ENCODE measurements at places on chromosomes 3 and 15.

GRCh38 chr3:69540706-69541581 is 155.1 kb upstream of the FRMD4B start:
- DNase-seq: no peak

DNA sequence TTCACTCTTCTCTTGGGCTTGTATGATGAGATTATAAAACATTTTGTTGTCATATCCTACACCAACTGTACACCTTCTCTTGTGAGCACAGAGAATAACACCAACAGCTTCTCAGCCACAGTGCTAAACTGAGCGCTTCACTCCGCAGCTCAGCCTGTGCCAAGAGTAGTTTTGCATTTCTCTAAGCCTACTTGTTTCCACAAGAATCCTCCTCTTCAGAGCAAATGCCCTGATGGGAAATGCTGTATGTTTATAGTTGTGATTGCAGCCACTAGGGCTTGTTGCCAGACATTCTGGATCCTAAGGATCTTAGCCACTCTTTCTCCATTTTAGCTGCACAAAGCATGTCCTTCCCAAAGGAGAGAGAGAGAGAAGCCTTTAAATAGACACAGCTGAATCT is 138.8 kb upstream of the PLXND1 start:
- DNase-seq: no peak

DNA sequence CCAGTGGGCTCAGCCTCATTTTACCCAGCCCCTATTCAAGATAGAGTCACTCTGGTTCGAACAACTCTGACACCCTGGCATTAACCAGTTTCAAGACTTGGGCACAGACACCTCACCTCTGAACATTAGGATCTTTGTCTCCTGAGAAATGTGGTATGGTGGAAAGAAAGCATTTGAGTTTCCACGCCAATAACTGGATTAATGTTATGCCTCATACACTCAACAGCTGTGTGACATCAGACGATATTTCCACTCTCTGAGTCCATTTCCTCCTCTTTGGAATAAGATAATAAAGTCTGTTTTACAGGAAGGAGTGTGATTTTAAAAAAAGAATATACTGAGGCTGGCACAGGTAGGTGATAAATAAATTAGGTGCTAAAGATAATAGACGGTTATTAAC is 121.3 kb upstream of the CHL1 start:
- no peak for DNase-seq

GRCh38 chr3:60114191-60114590 is 1064.4 kb upstream of the CFAP20DC start:
- DNase-seq: no peak

DNA sequence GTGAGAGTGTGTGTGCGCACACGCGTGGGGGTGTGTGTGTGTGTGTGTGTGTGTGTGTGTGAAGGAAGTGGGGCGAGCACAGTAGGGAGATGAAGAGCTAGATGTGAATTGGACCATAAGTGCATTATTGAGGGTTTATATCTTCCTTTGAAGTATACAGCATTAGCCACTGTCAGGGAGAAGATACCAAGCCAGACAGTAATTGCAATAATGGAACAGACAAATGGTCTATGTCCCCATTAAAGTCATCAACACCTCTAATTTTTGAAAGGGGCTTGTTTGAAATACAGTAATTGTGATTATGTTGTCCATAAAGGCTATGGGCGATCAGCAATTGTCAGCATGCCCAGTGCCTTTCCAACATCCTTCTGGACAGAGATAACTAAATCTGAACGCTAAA is 429.2 kb upstream of the NR2F2 start:
- DNase-seq: no peak

- no peak for DNase-seq
Observed at GRCh38 chr3:22392859-22393258, 641.8 kb upstream of the ZNF385D start.

DNA sequence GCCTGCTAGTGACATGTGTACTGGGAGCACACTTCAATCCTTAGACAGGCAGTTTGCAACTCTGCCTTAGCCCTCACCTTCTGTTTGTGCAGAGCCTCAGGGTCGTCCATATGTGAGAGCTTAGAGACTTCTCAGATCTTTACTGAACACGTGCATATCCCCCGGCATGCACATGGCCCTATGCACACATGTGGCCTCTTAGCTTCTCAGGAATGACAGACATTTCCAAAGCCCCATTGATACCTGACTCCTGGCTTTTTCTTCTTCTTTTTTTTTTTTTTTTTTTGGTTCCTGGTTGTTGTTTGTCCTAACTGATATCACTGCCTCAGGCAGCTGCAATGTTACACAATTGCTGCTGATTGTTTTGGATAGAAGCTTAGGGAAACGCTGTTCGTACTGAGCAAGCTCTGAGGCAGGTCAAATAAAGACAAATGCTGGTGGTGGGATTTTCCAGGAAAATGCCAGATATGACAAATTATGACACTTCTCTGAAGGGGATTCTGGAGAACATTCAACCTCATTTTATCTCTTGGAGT is 107.2 kb upstream of the RGMA start:
- DNase-seq: no peak

GRCh38 chr15:98684436-98684835 is 36.1 kb downstream of the IGF1R start:
- DNase-seq: no peak

DNA sequence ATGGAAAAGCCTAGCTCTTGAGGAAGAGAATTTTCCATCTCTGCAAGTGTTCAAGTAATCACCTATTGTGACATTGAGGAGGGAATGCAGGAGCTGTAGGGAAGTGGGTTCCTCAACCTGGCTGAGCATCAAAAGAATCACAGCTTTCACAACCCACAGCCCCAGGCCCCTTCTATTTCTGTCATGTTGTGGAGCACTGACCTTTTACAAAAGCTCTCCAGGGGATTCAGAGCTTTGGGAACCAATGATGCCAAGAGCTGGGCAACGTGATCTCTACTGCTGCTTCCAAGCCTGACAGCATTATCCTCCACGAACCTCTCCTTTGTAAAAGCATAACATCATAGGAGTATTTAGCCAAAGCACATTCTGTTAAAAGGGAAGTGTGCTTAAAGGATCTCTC is 231.1 kb downstream of the ADAMTS9 start:
- DNase-seq: no peak

GRCh38 chr3:71388535-71389120 is 194.9 kb downstream of the FOXP1 start:
- no peak for DNase-seq

GRCh38 chr15:40250771-40251483 is 12.1 kb downstream of the PAK6 start:
- no peak for DNase-seq

DNA sequence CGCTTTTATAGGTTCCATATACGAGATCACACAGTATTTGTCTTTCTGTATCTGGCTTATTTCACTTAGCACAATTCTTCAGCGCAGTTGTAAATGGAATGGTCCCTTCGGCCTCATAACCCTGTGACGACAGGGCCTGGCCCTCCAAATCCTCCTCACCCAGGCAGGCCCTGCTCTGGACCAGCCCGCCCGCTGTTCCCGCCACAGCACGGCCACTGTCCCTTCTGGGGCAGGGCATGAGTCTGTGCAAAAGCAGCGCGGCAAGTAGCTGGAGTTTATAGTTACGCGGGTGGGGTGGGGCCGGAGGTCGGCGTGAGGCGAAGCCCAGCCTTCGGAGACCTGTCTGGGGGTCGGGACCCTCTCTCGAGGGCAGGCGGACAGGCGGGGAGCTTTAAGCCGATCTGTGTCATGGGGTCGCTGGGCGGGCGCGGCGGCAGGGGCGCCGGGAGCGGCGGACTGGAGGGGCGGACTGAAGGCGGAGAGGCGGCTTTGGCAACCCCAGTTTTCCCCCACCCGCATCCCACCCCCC is 543 bp downstream of the ARPIN start:
- DNase-seq: no peak

GRCh38 chr15:88904257-88904623 is 8.9 kb upstream of the HAPLN3 start:
- DNase-seq: no peak

DNA sequence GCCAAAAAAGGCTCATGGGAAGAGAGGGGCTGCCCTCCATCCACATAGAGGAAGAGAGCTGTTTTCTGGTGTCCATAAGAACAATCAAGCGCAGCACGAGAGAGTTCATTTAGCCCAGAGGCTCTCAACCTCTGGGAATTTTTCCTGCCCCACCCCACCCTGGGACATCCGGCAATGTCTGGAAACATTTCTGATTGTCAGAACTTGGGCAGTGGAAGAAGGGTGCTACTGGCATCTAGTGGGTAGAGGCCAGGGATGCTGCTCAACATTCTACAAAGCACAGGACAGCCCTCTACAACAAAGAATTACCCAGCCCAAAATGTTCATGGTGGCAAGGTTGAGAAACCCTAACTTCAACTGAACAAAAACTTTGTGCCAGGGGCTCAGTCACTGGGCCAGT is 92.9 kb downstream of the RAB11A start:
- DNase-seq: no peak

- no peak for DNase-seq
Observed at GRCh38 chr15:61479613-61480012, 250.5 kb upstream of the RORA start.

DNA sequence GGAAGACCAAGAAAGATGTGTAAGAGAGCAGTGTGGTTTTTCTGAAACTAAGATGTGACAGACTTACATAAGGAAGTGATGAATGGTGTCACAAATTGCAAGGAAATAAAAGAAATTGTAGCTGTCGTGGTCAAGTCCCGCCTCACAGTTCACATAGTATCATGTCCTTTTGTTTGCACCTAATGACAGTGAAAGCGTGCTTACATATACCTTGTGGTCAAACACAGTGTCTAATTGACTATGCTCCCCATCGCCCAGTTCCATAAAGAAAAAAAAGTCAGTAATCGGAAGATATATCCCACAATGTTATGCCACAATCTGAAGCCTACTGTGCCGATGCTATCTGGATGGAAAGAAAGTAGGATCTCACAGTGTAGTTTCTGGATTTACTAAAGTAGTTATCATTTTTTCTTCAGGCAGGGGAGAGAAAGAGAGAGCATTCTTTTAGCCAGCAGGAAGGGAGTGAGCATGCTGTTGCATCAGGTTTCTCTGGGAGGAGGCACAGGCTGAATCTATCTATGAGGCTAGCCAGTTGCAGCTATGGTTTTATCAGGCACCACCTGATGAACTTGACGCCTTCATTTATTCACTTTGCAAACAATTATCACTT is 9.8 kb upstream of the PLSCR1 start:
- DNase-seq: no peak

DNA sequence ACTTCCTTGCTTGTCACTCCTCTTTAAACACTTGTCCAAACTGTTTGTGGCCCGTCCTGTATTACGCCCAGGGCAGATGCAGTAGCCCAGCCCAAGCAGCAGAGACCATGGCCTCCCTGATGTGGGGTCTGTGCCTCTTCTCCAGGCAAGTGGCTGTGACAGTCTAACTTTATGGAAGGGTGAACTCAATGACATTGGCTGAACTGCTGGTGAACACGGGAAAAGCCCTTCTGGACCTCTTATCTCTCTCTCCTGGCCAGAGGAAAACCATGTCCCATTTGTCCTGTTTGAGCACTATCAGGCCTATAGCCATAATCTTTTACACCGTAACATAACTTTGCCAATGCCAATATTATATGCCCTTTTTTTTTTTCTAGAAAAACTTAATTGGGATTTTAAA is 67.6 kb downstream of the SMAD3 start:
- DNase-seq: no peak

GRCh38 chr3:4078903-4079302 is 224.3 kb upstream of the SETMAR start:
- no peak for DNase-seq

DNA sequence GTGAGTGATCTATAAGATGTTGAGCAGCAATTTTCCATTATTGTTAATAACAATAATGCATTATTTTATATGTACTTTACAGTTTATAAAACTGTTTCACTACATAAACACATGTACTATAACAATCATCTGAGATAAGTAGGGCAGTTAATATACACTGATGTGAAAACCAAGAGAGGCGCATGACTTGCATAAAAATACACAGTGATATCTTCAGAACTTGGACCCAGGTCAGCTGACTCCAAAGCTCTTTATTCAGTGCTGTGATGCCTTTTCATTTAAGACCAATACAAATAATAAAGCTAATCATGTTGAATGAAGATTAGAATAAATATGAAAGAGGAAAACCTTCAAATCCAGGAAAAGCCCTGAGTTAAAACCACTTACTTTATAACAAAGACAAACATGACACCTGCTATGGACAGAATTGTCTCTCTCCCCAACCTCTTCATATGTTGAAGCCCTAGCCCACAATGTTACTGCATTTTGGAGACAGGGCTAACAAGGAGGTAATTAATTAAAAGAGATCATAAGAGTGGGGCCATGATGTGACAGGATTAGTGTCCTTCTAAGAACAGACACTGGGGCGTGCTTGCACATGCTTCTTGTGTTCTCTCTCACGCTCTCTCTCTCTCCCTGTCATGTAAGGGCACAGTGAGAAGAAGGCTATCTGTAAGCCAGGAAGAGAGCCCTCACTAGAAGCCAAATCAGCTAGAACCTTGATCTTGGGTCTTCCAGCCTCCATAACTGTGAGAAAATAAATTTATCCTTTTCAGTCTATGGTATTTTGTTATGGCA is 55.8 kb upstream of the TSPAN3 start:
- DNase-seq: no peak

- DNase-seq: no peak
Observed at GRCh38 chr3:127118366-127118765, 74.6 kb upstream of the PRR23E start.

- DNase-seq: no peak
Observed at GRCh38 chr3:88812576-88812975, 294.8 kb upstream of the EPHA3 start.

GRCh38 chr3:171970301-171970788 is 69.0 kb upstream of the FNDC3B start:
- no peak for DNase-seq

DNA sequence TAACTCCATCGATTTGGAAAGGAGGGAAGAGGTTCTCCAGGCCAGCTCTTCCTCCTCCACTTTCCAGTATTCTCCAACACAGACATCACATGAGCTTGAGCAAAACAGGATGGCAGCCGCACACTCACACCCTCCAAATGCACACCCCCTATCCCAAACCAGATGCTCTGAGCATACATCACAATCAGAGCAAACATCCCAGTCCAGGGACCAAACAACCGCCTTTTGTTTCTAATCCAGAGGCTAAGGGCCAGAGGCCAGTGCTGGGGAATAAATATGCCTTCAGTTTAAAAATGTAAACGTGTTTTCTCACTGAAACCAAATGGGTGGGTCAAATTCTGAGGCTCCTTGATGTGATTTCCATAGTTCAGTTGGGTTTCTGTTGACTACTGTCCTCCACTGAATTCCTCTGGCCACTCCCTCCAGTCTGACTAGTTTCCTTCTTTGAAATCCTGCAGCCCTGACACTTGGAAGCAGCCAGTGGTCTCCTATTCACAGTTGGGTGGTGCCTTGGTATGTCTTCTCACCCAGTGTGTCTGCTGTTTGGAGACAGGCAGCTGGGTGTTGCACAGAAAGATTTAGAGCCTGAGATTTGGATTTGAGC is 19.2 kb upstream of the MFGE8 start:
- DNase-seq: no peak

GRCh38 chr15:71334873-71335272 is 219.6 kb downstream of the THSD4 start:
- DNase-seq: no peak
